Peyer's patch (tissue), 4 donors: ENCODE measurements at places on chromosomes 16 and 17. TPM values are rescaled to one million over a fixed set of nuclear protein-coding genes. Genes with fewer than 3 reads are reported as not detected.

Gene SYT17
- total RNA-seq = 12.3 TPM

Gene RMI2
- 6.6 TPM for total RNA-seq

Gene SLFN12L
- 5.3 TPM for total RNA-seq

Gene NPIPB9
- total RNA-seq = 22.2 TPM

Gene EXOC3L1
- 10.9 TPM for total RNA-seq

Gene CBLN1
- not detected for total RNA-seq

Gene GLIS2
- 1.8 TPM for total RNA-seq

Gene SLC9A5
- 1.9 TPM for total RNA-seq

Gene PTGES3L
- total RNA-seq = 6.9 TPM

Gene MMP28
- 3.3 TPM for total RNA-seq

Gene MT1M
- 3.7 TPM for total RNA-seq

Gene GOSR1
- total RNA-seq = 55.4 TPM

Gene NUPR1
- 9.9 TPM for total RNA-seq
